Smooth muscle cell of the coronary artery (primary cell): ENCODE measurements at places on chromosomes 2 and 18. TPM values are rescaled to one million over a fixed set of nuclear protein-coding genes. Genes with fewer than 3 reads are reported as not detected.

Gene RAX
- total RNA-seq, result not detected in 2 replicates

Gene NOTO
- not detected in 2 replicates for total RNA-seq

Gene PROKR1
- total RNA-seq, result not detected in 2 replicates

Gene ABHD1
- total RNA-seq, result 0.08 TPM in 1 of 2 replicates, not detected in the other

Gene SLC19A3
- 0.23 and 2.1 TPM in 2 replicates for total RNA-seq

Gene FAM228A
- 0.23 and 2.3 TPM in 2 replicates for total RNA-seq

Gene MARCHF4
- total RNA-seq, result 0.12 and 2.9 TPM in 2 replicates

Gene CPO
- total RNA-seq, result 0.47 TPM in 1 of 2 replicates, not detected in the other

Gene RAB11FIP5
- total RNA-seq, result 22.5 and 27.8 TPM in 2 replicates

Gene XPO1
- total RNA-seq, result 113 and 154 TPM in 2 replicates

Gene TSPYL6
- total RNA-seq, result under 0.01 TPM in 1 of 2 replicates, not detected in the other

Gene PKDCC
- total RNA-seq, result 28.9 and 147 TPM in 2 replicates

Gene KIF5C
- total RNA-seq, result 0.08 and 0.12 TPM in 2 replicates

Gene KYNU
- under 0.01 and 1.3 TPM in 2 replicates for total RNA-seq

Gene TTN
- total RNA-seq, result 0.12 and 0.38 TPM in 2 replicates

Gene KIF1A
- total RNA-seq, result under 0.01 TPM in 1 of 2 replicates, not detected in the other

Gene CXCR2
- total RNA-seq, result not detected in 2 replicates

Gene PLGLB2
- 0.23 and 0.60 TPM in 2 replicates for total RNA-seq

Gene SLC4A3
- total RNA-seq, result 1.7 and 2.1 TPM in 2 replicates

Gene SETBP1
- total RNA-seq, result 2.3 and 3.3 TPM in 2 replicates

Gene IMP4
- 125 and 176 TPM in 2 replicates for total RNA-seq

Gene NEU2
- total RNA-seq, result not detected in 2 replicates

Gene GFPT1
- 27.6 and 49.1 TPM in 2 replicates for total RNA-seq

Gene MYCN
- total RNA-seq, result not detected in 2 replicates

Gene LPIN1
- total RNA-seq, result 28.2 and 67.4 TPM in 2 replicates

Gene RNMT
- 8.9 and 14.1 TPM in 2 replicates for total RNA-seq

Gene REG3A
- not detected in 2 replicates for total RNA-seq

Gene CFAP65
- not detected in 2 replicates for total RNA-seq

Gene FN1
- total RNA-seq, result 7,340 and 11,165 TPM in 2 replicates

Gene EML6
- total RNA-seq, result 0.35 and 0.75 TPM in 2 replicates

Gene RAB6C
- total RNA-seq, result not detected in 2 replicates

Gene PTPRN
- under 0.01 and 9.0 TPM in 2 replicates for total RNA-seq

Gene IL37
- not detected in 2 replicates for total RNA-seq

Gene IL18R1
- 1.1 and 4.3 TPM in 2 replicates for total RNA-seq

Gene PTPN2
- 17.1 and 36.3 TPM in 2 replicates for total RNA-seq

Gene SOX11
- not detected in 2 replicates for total RNA-seq

Gene CNGA3
- under 0.01 TPM in 1 of 2 replicates, not detected in the other for total RNA-seq

Gene GPC1
- total RNA-seq, result 40.2 and 47.5 TPM in 2 replicates

Gene LIMS4
- total RNA-seq, result 1.4 and 11.9 TPM in 2 replicates

Gene LYPD1
- total RNA-seq, result 0.59 and 256 TPM in 2 replicates

Gene PIGN
- total RNA-seq, result 42.2 and 42.8 TPM in 2 replicates

Gene VAMP5
- total RNA-seq, result 65.5 and 97.5 TPM in 2 replicates

Gene C2orf72
- total RNA-seq, result under 0.01 and 0.23 TPM in 2 replicates

Gene RND3
- total RNA-seq, result 287 and 474 TPM in 2 replicates

Gene KLHL14
- total RNA-seq, result not detected in 2 replicates

Gene LHCGR
- total RNA-seq, result not detected in 2 replicates

Gene UGT1A4
- total RNA-seq, result not detected in 2 replicates

Gene ZNF396
- 0.59 and 1.6 TPM in 2 replicates for total RNA-seq
